ENCODE measurements at places on chromosomes 7 and 10.

- DNase-seq = no peak
Measured at GRCh38 chr7:84939442-84939841, 247.4 kb downstream of the SEMA3D start.

DNA sequence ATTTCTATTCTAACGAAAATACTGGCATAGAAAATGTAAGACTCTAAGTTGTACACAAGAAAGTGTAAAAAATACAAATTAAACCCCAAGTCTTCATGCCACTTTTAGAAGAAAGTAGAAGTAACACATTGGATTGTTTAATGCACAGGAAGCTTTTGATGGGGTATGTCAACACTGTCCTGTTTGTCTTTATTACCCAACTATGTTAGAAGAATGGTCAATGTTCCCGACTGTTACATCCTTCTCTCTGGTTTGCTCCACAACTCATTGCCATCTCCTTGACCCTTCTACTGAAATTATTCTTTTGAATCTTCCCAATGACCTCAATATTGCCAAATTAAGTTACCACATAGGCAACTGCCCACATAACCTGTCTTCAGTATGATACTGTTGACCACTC, 35.8 kb downstream of the COL28A1 start:
- no peak for DNase-seq

GRCh38 chr10:114729103-114729659, 71.1 kb upstream of the ABLIM1 start:
- DNase-seq = no peak

DNA sequence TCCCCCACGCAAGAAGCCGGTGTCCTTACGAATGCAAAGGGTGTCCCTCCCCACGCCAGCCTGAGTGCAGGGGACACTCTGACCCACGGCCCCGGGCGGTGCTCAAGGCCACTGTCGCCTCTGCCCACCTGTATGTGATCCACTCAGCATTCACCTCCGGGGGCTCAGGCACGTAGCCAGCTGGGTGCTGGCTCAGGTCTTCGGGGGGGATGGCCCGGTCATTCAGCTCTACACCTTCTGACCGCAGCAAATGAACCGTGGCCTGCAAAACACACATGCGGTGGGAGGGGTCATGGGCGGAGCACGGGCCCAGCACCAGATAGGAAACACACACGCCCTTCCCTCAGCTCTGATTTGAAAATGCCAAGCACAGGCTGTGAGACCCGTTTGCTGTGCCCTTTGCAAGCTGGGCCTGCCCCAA, 25.9 kb downstream of the CFAP46 start:
- DNase-seq = no peak
